NCI-H2081 (cell line): ENCODE measurements at places on chromosomes 5 and 9.

GRCh38 chr5:108059334-108059733 lies 322.6 kb downstream of the FBXL17 start:
- no peak for DNase-seq

DNA sequence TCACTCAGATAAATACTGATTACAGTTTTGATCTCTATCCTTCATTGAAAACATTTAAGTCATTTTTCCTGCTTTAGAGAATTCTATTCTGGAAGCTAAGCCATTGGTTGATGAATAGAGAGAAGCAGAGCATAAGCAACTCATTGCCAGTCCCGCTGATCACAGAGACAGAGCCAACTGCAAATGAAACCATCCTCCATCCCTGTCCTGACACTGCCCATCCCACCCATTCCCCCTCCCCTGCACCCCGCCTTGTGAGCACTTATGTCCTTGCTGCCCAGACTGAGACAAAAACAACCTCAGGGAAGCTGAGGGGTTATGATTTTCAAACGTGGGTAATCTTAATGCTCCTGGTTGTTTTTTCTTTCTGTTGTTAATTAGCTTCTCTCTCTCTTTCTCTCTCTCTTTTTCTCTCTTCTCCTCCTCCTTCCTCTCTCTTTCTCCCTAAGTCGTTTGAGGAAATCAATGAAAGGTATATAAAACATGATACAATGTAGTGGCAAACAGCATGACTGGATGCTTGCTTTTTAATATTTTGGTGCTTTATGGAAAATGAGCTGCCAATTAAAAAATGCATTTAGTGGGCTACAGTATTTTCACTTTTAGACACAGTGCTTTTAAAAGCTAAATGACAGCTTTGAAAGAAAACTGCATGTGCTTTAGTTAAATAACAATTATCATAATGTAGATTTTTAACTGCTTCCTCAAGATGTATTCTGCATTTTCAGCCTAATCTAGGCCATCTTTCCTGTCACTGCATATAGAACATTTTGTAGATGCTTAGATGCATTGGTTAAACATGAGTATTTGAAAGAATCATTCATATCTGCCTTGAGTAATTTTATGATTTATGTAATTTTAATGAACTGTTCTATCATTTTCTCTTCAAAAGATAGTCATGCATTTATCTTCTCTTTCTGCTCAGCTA lies 57.3 kb downstream of the CMYA5 start:
- no peak for DNase-seq

GRCh38 chr5:180069589-180070247 lies 1.8 kb downstream of the RNF130 start:
- DNase-seq, result peak; percentile 8

GRCh38 chr9:127700594-127701255 lies 6.1 kb upstream of the CFAP157 start:
- DNase-seq, result no peak

DNA sequence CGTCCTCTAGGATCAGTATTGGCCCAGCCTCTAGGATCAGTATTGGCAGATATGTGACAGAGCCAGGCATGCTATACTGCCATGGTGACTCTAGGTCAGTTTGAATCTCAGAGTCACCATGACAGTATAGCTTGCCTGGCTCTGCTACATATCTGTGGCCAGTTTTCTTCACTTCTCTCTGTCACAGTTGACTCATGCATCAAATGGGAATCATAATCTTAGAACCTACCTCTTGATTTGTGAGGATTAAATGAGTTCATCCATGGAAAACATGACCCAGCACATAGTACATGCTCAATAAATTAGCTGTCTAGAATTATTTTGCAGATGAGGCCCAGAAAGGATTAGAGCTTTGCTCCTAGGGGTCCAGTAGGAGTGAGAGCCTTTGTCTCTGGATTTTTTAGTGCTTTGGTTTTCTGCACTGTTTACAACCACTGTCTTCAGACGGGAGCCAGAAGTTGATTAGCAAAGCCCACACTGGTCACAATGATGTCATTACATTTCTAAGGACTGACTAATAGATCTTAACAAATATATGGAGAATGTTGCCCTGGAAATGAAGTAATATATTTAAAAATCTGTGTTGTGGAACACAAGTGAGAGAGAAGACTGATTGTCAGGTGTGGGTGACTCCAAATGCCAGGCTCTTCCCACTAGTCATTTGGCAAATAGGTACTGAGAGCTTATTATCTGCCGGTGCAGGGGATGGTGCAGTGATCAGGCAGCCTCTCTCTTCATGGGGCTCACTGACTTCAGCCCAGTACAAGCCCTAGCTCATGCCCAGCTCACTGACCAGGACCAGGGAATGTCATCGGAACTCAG lies 76.0 kb downstream of the COL15A1 start:
- DNase-seq, result no peak

- no peak for DNase-seq
Observed at GRCh38 chr9:4167079-4167671, 132.7 kb downstream of the GLIS3 start.

- no peak for DNase-seq
Observed at GRCh38 chr5:133687212-133688061, 75.1 kb upstream of the FSTL4 start.

DNA sequence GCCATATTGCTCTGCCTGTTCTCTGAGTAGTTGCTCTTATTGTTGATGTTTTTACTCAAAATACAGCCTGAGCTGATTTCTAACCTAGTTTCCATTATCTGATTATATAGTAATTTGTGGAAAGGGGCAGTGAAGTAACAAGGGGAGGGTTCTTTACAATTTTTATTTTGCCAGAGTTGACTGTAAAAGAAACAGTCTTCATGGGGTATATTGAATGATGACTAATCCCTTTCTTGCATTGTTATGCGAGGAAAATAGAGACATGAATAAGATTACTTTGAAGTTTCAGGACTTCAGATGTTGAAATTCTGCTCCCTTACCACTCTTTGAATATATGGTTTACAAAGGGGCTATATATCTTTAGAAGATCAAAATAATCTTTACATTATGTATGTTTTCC lies 9.1 kb upstream of the LRRC70 start:
- no peak for DNase-seq

DNA sequence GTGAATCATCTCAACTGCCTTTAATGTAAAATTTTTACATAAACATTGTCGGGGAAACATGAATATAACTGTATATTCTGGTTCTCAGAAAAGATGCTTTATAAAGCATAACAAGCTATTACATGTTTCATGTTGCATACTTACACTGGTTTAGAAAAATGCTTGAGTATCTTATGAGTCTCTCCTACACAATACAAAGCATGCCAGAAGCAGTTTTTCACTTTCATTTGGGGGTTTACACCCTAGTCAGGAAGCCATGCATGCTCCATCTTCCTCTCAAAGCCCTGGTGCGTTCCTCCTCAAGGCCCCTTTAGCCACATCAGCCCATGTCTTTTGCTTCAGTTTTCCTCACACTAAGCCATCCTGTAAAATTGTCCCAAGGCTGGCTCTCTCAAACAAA lies 22.8 kb downstream of the ELAVL2 start:
- DNase-seq, result no peak

- no peak for DNase-seq
Observed at GRCh38 chr5:33487236-33487635, 46.5 kb downstream of the TARS1 start.

DNA sequence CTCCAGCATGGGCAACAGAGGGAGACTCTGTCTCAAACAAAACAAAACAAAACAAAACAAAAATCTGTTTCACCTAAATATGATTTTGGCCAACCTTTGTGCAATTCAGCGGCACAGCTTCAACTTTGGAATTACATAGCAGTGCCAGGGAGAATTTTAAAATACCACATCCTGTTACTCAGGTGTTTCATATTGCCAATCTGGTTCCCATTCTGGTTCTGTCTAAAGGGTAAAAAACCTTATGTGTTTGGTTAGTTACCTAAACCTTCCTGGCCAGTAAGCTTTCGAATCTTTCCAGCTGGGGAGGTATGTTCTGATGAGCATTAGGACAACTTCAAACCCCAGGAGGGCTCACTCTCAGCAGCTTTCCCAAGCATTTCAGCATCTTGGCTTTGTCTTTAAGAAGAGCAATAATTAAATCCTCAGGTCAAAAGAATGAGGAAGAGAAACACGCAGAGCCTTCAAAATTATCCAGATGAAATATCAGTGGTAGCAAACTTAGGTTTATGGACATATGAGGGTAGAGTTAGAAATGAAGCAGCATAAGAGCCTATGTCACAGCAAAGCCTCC lies 2.7 kb downstream of the DAB2 start:
- DNase-seq, result no peak

DNA sequence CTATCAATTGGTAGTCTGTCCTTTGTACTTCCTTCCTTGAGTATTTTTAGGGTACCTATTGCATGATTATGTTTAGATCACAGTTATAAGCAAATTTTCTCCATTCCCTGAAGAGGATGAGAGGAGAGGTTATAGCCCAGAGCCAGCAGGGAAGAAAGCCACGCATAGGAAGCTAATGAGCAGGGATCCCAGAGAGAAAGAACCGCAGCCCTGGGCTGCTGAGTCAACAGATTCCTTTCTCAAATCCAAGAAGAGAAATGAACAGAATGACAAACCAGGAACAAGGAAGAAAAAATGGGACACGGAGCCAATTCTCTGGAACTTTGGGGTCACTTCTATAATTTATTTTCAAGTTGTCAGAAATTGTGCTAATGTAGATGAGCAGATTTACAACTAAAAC lies 284.5 kb downstream of the RFX3 start:
- no peak for DNase-seq

- DNase-seq, result peak; percentile 83
Observed at GRCh38 chr5:22053195-22053594, 799.9 kb downstream of the CDH12 start.

- DNase-seq, result no peak
Observed at GRCh38 chr9:105396901-105397300, 50.9 kb upstream of the FSD1L start.

- DNase-seq, result no peak
Observed at GRCh38 chr5:40762705-40763104, 6.9 kb upstream of the TTC33 start.

GRCh38 chr5:139804800-139805397 lies 9.3 kb downstream of the PSD2 start:
- DNase-seq, result no peak

- DNase-seq, result no peak
Observed at GRCh38 chr5:95304711-95305110, 19.8 kb upstream of the MCTP1 start.

DNA sequence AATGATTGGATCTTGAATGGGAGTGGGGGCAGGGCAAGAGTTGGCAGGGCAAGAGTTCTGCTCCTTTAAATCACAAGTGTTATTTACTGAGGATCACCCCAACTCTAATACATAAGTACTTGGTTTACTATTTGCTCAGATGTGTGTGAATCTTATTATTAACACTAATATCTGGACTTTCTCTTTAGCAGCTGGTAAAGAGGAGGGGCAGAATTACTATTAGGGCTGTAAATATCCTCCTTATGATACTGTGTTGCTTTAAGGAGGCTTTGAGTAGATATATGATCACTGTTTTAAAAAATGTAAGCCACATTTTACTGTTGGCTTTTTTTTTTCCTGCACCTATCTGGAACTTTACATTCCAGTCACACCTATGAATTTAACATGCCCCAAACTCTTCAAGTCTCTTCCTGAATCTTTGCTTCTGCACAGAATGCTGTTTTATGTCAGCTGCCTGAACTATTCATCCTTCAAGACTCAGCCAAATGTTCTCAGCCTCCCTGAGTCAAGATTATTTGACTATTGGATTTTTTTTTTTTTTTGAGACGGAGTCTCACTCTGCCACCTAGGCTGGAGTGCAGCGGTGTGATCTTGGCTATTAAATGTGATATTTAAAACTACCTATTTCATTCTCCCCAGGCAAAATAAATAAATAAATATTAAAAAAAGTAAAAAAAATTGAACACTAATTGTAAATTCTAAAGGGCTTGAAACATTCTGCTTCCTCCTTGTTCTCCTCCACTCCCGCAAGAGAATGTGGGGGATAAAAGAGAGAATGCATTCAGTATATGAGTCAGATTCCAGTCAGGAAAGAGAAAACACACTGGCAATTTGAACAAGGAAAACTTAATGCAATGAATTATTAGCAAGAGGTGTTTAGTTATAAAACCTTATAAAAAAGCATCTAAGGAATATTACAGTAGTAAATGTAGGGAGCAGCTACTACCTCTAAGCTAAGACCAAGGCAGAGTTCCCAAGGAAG lies 99.3 kb downstream of the FOCAD start:
- no peak for DNase-seq

GRCh38 chr5:72451741-72452505 lies 55.3 kb downstream of the ZNF366 start:
- no peak for DNase-seq

DNA sequence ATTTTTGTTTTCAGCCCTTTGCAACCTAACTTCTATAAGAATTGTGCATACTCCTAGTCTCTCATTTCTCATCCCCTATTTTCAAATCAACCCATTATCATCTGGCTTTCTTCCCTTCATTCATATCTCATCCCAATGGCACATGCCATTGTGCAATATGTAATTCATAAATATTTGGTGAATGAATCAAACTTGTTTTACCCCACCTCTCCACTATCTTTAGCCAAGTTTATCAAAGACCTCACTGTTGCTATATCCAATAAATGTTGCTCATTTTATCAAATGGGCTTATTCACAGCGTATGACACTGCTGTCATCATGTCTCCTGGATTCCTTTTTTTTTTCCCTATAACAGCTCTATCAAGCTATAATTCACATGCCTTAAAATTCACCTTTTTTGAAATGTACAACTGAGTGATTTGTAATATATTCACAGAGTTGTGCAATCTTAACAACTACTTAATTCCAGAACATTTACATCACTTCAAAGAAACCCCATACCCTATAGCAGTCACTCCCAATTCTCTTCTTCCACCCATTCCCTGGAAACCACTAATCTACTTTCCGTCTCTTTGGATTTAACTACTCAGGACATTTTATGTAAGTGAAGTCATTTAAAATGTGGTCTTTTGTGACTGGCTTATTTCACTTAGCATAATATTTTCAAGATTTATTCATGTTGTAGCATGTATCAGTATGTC lies 214.4 kb upstream of the PAPPA start:
- DNase-seq, result no peak

GRCh38 chr5:123455640-123456039 lies 32.4 kb upstream of the CEP120 start:
- no peak for DNase-seq

DNA sequence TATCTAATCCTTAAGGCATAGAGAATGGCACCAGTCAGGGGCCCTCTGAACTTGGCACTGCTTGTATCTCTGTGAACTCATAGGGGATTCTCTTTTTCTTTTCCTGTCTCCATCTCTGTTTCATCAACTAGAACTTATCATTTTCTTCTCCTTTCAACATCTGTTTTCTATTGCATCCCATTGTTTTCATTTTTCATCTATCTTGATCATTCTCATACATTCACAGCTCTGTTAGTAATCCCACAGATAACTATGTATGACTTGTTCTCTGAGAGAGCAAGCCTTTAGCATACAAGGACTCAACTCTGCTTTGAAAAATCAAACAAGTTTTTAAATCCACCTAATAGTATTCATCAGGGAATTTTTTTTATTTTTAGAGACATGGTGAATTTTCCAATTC lies 264.3 kb downstream of the ARRDC3 start:
- no peak for DNase-seq

- no peak for DNase-seq
Observed at GRCh38 chr9:117860849-117861248, 156.6 kb downstream of the TLR4 start.

- no peak for DNase-seq
Observed at GRCh38 chr9:15047028-15047551, 136.9 kb upstream of the FREM1 start.
